ENCODE measurements at places on chromosomes 2 and 18.

GRCh38 chr2:22957446-22957845, 427.5 kb upstream of the KLHL29 start:
- DNase-seq, result no peak

GRCh38 chr18:70468861-70469547, 180.2 kb downstream of the SOCS6 start:
- no peak for DNase-seq

DNA sequence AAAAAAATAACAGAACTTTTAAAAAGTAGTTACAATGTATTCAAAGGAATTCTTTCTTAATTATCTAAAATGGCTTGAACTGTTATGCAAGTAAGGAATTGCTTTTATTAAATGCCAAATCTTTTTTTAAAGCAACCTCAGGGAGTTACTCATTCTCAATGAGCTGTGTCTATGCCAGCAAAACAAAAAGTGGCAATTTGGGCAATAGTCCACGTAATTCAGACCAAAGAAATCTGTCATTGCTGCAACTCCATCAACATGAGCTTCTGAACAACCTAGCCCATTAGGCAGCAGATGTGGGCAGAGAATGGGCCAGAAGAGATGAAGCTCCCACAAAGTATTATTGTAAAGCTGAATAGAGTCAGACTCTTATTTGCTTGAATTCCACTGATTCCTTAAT, 118.4 kb downstream of the ALK start:
- DNase-seq, result no peak

DNA sequence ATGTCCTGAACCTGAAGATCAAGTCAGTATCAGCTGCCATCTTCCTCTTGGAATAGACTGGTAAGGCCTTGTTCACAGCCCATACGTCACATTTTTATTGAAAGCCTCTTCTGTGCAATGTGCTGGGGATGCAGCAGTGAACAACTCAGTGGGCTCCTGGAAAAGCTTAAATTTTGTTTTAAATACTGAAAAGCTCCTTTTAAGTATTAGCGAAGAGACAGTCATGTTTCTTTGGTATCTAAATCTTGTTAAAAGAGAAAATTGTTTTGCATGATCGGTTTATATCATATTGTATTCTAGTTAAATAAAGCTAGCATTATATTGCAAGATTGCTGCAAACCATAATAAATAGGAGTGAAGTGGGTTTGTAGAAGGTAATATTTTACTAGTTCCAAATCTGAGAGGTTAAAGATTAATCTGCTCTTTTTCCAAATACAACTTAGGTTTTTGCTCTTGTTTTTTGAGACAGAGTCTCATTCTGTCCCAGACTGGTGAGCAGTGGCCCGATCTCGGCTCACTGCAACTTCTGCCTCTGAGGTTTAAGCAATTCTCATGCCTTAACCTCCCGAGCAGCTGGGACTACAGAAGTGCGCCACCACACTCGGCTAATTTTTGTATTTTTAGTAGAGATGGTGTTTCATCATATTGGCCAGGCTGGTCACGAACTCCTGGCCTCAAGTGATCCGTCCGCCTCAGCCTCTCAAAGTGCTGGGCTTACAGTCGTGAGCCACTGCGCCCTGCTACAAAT, 1.6 kb upstream of the RMDN2 start:
- no peak for DNase-seq

DNA sequence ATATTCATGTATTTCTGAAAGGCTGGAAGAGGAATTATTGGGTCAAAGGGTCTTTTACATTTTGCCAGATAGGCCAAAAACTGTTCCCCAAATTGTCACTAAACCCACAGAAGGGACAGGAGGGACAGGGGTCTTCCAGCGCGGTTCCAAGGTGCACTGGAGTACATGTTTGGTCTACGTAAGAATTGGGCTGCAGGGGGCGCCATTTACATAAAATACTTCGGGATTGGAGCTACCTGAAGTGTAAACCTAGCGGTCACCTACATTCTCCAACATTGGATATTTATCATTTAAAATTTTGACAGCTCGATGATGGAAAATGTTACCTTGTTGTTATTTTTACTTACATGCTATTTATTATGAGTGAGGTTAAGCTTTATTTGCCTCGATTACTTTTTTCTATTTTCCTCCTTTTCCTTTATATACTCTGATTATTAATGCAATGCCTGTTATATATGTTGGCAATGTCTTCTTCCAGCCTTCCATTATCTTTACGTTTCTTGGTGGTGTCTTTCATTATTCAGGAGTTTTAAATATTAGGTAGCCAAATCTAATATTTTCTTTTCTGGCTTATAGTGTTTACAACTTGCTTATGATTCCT, 43.0 kb upstream of the RAB6C start:
- peak; percentile 60 for DNase-seq

DNA sequence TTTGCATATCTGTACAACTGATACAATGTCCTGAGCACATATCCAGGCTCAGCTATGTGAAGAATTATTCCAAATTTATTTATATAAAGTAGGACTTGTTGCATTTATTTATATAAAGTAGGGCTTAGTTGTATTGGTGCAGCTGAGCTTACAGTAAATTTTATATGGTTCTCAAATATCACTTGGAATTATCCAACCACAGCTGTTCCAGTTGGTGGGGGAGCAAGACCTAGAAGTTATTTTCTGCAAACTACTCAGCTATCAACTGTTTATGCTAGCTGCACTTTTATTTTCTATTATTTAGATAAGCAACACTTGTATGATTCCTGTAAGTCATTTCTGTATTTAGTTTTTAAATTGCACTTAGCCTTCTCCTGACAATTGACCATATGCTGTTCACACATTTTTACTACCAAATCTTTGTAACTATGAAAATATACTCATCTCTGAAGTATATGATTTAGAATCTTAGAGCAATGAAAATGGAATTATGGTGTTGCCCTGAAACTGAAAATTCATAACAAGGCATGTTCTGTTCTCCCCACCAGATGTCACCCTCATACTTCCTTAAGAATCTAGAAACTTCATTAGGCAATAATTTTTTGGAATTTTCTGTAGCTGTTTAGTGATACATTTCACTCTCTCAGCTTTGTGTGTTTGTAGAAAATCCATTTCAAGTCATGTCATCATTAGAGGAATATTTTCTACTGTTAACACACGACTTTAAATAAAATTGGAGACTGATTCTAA, 157.0 kb upstream of the CBLN2 start:
- DNase-seq, result peak; percentile 15

DNA sequence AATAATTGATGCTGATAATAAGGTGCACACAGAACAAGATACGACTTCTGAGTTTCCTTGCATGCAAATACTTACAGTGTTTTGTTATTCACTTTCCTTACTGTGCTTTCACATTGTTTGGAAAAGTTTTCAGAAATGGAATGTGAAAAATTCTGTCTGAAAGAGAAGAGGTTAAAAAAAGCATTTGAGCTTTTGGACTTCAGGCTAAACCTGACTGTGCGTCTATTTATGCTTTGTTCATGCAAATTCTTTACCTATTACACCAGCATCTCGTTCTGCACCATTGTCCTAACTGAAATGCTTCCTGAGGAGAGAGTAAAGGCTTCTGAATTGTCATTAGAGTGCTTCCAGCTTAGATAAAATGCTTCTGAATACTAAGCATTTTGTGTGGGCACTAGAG, 61.4 kb downstream of the LHCGR start:
- DNase-seq, result no peak

GRCh38 chr18:11269257-11269656, 119.9 kb upstream of the PIEZO2 start:
- DNase-seq, result no peak

DNA sequence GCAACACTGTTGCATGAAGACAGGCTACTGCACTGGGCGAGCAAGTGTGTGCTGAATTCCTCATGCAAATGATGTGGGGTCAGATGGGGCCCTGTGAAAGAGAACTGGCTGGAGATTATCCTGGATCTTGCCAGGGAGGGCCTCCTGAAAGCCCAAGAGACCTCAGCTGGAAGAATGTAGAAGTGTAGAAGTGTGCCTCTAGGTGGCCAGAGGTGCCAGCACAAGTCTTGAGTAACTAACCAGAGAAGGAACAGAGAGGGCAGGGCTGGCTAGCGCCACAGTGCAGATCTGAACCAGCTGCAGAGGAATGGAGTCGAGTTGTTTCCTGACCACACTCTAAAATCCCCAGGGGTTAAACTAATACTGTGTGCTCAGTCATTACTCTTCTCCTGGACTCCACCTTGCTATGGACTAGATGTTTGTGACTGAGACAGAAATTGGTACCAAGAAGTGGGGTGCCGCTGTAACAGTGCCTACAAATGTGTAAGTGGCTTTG, 399.3 kb downstream of the LRATD1 start:
- no peak for DNase-seq

- DNase-seq, result no peak
Observed at GRCh38 chr18:25298853-25299274, 53.1 kb downstream of the ZNF521 start.

- DNase-seq, result no peak
Observed at GRCh38 chr18:4181086-4181485, 274.0 kb downstream of the DLGAP1 start.

DNA sequence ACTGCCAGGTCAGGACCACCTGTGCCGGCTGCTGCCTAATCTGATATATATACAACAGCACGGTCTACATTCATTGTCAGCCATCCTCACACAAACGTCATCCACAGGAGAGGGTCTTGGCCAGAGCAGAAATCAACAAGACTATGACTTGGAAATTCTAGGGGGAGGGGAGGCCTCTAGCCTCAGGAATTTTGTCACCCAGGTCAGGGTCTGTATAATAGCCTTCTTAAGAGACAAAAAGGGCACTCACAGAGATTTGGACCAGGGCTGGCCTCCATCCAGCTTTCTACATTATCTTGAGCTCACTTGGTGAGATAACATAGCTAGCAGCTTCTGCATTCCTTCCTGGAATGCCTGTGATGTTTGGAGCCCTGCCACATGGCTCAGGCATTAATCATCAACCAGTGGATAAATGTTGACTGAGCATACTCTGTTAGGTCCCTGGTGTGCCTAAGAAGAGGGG, 50.4 kb upstream of the CTIF start:
- no peak for DNase-seq

- DNase-seq, result peak; percentile 65
Observed at GRCh38 chr2:171146633-171147032, 14.1 kb downstream of the TLK1 start.

- DNase-seq, result no peak
Observed at GRCh38 chr2:173749315-173749714, 215.9 kb downstream of the SP3 start.

DNA sequence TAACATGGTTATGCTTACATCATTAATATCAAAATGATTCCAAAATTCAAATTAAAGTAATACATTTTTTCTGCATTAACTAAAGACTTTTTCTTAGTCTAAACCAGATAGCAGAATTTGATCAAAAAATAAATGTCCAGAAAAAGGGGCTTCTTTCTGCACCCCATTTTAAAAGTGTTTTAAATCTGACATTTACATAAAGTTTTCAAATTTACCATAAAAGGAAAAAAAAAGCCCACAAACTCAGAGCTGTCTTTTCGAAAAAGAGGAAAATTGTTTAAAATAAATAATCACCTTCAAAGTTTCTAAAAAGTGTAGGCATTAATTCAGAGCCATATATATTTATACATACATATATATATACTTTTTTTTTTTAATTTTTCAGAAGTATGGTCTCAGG, 1.5 kb downstream of the FASTKD1 start:
- DNase-seq, result no peak

Measured in KG1 (cell line).